ENCODE measurements at places on chromosomes 12 and 14. TPM values are rescaled to one million over a fixed set of nuclear protein-coding genes. Genes with fewer than 3 reads are reported as not detected.

DNA sequence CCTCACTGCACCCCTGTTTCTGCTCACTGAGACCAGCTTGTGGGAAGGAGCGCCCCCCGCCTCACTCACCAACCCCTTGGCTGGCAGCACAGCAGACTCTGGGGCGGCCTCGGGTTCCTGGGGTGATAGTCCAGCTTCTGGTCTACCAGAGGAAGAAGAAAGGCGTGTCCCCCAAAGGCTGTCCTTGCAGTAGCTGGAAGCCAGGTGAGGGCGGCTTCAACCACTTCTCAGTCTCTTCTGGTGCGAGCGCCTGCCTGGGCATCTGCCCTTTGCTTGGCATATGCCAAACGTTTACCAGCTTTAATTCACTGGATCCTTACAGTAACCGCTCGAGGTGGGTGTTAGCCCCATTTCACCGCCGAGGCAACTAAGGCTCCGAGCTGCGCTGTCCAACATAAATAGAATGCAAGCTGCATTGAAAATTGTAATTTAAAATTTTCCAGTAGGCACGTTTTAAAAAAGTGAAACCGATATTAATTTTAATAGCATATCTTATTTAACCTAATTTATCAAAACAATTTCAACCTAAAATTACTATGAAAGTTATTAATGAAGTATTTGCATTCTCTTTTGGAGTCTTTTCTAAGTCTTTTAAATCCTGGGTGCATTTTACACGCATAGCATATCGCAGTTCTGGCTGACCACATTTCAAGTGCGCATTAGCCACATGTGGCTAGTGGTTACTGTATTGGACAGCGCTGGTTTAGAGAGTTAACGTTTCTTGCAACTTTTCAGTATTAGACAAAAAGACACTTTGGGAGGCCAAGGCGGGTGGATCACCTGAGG, 872 bp downstream of the FAM177A1 start:
- no peak for DNase-seq

DNA sequence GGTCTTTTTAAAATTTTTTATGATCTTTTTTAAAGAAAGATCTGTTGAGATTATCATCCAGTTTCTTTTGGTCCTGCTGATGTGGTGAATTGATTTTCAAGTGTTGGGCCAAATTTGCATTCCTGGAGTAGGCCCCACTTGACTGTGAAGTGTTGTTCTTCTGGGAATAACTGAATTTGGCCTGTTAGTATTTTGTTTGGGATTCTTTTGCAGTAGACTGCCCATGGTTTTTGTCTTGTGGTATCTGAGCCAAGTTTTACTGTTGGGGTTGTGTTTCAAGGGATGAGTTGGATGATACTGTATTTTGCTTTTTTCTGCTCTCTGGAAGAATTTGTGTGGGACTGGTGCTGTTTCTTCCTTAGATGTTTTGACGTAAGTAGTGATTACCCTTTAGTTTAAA, 4.0 kb upstream of the SYCP3 start:
- DNase-seq, result no peak

The CCDC177 gene
- not detected for total RNA-seq

DNA sequence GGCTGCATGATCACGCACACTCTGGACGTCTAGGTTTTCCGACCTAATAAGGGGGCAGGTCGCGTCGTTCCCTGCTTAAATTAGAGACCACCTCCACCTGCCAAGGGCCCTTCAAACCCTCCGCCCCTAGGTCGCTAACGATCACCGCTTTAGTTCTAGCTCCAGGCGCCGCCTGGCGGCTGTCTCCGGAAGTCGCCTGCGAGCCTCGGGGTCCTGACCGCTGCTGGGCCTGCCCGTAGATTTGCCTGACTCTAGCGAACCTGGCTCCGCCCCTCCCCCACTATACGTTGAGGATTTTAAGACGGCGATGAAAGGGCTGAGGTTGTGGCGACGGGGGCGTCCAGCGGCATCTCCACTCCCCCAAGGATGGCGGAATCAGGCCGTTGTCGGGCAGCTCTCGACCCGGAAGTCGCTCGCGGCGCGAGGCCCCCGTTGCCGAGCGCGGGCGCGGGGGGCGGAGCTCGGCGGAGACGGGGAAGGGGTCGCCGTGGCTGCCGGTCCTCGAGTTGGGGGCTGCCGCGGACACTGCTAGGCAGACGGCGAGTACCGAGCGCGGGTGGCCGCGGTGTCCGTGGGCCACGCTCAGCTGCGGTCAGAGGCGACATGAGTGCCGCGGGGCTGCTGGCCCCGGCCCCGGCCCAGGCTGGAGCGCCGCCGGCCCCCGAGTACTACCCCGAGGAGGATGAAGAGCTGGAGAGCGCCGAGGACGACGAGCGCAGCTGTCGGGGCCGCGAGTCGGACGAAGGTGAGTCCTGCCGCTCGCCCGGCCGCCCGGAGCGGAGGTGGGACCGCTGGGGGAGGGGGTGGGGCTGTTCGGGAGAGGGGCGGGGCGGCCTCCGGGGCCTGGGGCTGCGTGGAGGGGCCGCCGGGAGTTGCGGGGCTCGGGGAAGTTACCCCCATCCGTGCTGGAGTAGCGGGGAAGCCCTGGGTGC, at the start of gene SUDS3:
Gene SUDS3 (plus strand): TSS at position 467 of the 932 bp plus-strand sequence. CDS start 137 bp downstream, at position 604.
- peak; percentile 93 for DNase-seq

- peak; percentile 64 for DNase-seq
These were observed 27.7 kb upstream of the ZFP36L1 start for GRCh38 chr14:68820536-68820935.

DNA sequence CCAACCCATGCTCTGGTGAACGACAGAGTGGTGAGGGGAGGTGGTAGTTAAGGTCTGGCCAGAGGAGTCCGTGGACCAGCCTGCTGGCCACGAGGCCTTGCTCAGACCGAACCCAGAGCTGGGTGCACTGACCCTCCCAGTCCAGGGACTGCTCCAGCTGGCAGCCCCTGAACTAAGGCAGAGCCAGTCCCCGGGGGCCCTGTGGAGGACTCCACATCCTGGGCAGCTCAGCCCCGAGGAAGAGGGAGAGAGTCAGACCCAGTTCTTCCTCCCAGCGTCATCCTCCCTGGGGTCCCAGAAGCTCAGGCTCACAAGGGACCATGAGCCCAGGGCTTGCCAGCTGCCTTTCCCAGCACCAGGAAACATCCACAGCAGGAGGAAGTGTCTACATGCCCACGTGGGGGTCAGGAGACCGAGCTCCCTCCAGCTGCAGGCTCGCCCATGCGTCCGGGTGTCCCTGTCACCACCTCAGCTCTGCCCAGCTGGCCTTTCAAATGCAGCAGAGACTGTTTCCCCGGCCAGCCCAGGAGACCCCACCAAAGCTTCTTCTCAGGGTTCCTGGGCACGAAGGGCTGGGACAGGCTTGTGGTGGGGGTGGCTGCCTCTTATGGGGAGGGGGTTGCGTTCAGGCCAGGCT, 194.4 kb downstream of the KIF26A start:
- no peak for DNase-seq

- DNase-seq, result no peak
These were observed 62.8 kb upstream of the EGLN3 start for GRCh38 chr14:34013721-34014060.

The NAP1L1 gene
- 538 TPM for total RNA-seq

DNA sequence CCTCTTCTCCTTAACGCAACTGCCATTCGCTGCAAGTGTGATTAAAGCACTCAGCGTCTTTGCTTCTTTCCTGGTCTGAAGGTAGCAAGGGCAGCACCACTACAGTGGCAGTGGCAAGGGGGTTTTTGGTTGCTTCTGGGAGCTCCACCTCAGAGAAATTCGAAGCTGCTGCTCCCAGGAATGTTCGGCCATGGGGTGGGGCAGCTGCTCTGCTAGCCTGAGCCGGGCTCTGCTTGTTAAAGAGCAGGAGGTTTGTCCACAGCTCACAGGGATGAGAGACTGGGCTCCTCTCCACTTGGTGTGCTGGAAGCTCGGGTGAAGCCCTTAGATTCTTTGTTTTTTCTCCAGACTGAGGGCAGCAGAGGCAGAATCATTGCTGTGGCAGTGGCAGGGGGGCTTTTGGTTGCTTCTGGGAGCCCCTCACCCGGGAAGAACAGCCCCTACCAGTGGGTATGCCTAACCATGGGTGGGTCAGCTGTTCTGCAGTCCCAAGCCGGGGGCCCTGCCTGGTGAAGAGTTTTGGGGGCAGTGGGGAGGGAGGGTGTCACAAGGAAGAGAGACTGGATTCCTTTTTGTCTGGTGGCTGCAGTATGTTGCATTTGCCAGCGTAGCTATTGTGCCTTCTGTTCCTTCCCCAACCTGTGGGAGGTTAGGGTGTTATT, 340.2 kb downstream of the AEBP2 start:
- no peak for DNase-seq

The TAS2R50 gene
- total RNA-seq, result 1.1 TPM

The SLC10A1 gene
- total RNA-seq, result not detected

DNA sequence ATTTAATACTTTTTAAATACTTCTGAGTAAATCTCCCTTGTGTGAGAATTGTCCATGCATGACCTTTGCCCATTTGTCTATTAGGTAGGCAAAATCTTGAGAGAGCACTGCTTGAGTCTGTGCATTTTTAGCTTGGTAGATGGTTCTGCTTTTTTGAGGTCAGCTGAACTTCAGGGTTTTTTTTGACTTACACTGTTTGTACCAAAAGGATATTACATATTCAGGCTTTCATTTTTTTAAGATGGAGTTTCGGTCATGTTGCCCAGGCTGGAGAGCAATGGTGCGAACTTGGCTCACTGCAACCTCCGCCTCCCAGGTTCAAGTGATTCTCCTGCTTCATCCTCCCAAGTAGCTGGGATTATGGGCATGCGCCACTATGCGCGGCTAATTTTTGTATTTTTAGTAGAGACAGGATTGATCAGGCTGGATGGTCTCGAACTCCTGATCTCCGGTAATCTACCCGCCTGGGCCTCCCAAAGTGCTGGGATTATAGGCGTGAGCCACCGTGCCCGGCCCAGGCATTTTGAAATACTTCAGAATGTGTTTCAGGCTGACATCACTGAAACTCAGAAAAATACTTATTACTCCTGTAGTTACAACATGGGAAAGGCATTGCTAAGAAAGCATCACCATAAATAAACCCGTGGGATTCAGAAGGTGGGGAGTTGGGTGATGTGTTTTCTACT, 11.1 kb downstream of the RASSF3 start:
- DNase-seq, result no peak

The TRHDE gene
- not detected for total RNA-seq

- DNase-seq, result no peak
These were observed 408.5 kb downstream of the ZFP36L1 start for GRCh38 chr14:68384335-68384734.

- DNase-seq, result no peak
These were observed 53.4 kb downstream of the SRGAP1 start for GRCh38 chr12:63897931-63898330.

DNA sequence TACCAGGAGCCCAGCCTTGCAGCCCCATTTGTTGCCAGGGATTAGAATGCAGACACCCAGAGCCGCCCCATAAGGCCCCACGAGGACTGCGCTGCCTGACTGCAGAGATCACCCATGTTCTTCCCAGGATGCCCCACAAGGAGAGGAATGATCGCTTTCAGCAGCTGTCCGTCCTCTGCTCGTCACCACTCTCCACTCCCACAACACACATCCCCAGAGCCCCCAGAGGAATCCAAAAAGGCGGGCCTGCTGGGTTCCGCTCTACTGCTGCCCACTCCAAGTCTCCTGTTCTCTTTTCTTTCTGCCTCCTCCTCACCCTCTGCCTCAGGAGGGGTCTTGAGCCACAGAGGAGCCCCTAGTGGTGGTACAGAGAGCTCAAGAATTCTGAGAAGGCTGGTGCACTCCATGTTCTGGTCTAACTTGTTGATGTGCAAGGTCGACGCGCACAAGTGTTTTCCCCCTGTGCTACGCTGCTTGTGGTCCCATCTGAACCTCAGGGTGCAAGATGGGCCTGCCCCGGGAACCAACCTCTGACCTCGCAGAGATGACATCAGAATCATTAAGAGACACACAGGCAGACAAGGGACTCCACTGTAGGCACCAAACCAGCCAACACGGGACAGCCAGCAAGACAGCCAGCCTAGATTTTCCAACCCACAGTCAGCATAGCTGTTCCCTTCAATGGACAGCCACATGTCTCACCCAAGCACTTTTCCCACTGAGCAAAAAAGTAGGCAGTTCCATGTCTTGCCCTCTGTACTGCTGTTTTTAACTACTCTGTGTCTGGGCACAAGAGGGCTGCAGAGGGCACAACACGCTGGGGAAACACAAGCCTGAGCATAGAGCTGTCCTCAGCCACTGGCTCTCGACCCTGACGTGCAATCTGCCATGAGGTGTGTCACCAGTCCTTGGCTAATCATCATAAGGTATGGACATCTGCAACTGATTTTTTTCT, 29.9 kb downstream of the PXN start:
- no peak for DNase-seq

DNA sequence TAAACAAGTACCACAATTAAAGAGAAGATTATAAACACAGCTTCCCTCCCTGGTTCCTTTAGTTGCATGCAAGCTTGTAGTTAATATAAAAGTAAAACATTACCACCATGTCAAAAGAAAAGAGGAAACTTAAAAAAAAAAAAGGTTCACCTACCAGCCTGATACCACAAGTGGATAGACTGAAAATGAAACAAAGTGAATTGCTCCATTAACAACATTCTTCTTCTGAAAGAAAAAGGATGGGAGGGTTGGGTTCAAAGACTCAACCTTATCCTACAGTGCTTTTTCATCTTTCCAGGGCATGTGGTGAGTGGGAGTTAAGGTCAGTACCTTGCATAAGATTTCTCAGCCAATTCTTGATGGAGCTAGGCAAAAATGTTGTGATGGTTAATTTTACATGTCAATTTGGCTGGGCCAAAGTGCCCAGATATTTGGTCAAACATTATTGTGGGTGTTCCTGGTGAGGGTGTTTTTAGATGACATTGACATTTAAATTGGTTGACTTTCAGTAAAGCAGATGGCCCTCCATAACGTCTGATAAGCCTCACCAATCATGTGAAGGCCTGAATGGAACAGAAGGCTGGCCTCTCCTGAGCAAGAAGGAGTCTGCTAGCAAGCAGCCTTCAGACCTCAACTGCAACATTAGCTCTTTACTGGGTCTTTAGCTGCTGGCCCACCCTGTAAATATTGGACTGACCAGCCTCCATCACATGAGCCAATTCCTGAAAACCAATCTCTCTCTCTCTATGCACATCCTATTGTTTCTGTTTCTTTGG, 28.8 kb downstream of the VCPKMT start:
- no peak for DNase-seq

The ZDHHC22 gene
- not detected for total RNA-seq

GRCh38 chr12:32108787-32109186, 2.1 kb downstream of the BICD1 start:
- no peak for DNase-seq
